ENCODE measurements at places on chromosomes 2 and 18.

DNA sequence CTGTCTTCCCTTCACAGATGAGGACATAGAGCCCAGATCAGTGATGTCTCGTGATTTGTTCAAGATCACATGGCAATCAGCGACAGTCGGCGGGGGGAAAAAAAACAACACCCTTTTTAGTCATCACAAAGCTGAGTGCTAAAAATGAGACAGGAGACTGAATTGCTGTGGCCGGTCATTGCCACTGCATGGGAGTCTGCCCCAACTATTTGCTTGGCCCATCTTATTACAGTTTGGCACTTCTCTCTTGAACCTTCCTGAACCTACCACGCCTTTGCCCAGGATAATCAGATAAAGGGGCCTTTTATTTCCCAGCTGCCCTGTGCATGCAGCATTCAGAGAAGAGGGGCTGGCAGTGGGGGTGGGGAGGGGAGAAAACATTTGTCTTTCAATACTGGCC, 42.7 kb downstream of the SETBP1 start:
- DNase-seq: no peak

GRCh38 chr2:19671916-19672315, 229.9 kb downstream of the TTC32 start:
- no peak for DNase-seq

GRCh38 chr2:118102433-118103082, 14.3 kb downstream of the INSIG2 start:
- no peak for DNase-seq

GRCh38 chr2:229646186-229646723, 68.1 kb downstream of the DNER start:
- DNase-seq: no peak

DNA sequence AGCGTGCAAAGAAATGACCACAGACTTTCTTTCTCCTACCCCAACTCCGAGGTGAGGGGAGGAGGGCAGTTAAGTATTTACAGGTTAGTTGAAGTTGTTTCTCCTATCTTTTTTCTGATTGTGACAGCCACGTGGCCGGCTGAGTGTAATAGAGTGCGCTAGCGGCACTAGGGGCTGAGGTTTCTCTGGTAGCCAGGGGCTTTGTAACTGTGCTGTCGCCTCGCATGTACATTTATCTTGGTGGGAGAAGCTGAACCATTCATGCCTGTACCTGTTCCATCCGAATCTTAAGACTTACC, 214.1 kb upstream of the STON1 start:
- DNase-seq: no peak

All from T-cell (primary cell).